ENCODE measurements at places on chromosomes 4 and X.

DNA sequence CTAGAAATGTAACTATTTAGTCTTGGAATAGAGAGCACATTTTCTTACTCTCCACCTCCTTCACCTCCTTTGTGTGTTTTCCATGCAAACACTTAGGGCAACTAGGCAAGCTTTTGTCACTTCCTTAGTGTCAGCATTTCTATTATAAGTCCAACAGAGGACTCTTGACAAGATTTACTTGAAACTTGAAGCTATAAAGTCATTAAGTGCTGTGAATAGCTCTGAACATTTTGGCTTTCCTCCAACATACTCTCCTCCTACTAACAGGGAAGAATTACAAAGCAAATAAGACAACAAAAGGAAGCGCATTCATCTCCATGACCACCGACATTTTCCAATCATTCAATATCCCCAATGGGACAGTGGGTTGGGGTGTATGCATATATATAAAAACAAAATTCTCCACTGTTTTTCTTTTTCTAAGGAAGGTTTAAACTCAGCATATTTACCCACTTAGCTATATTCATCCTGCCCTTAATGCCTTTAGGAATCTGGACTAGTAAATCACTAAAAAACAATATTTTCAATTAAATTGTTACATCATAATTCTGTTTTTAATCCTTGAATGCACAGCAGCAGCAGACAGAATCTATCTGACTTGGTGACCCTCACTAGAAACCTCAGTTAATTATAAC is 264.6 kb downstream of the SNCA start:
- no peak for DNase-seq

DNA sequence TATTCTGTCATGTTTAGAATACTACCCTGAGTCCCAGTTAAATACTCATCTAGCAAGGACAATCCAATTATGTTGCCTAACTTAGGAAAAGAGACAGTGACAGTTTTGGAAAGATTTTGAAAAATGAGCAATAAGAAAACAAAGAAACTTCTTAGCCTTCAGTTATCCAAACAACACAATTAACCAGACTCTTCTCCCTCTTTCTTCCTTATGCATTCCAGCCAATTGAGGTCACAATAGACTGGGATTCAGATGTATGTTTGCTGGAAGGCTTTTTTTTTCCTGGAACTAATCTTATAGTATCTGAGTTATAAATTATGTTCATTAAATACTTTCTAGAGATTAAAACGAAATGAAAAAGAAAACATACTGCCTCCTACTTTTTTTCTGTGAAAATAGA is 109.6 kb downstream of the GUCY2F start:
- DNase-seq: no peak

- DNase-seq: no peak
These were observed 59.9 kb downstream of the HHIP start for GRCh38 chr4:144705601-144706590.

GRCh38 chrX:79139446-79139845 is 5.0 kb upstream of the GPR174 start:
- no peak for DNase-seq

GRCh38 chrX:21770631-21771321 is 12.9 kb upstream of the SMPX start:
- DNase-seq: no peak

DNA sequence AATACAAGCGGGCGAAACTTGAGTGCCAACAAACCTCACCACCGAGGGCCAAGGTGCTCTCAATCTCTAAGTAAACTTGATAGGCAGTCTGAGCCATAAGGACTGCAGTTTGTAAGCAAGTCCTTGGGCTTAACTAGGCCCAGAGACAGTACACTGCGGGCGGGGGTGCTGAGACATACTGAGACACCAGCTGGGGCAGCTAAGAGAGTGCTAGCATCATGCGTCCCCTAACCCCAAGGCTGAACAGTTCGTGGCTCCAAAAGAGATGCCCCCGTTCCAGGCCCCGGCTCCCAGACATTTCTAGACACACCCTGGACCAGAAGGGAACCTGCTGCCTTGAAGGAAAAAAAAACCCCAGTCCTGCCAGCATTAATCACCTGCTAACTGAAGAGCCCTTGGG is 126.8 kb upstream of the PRDX4 start:
- no peak for DNase-seq

DNA sequence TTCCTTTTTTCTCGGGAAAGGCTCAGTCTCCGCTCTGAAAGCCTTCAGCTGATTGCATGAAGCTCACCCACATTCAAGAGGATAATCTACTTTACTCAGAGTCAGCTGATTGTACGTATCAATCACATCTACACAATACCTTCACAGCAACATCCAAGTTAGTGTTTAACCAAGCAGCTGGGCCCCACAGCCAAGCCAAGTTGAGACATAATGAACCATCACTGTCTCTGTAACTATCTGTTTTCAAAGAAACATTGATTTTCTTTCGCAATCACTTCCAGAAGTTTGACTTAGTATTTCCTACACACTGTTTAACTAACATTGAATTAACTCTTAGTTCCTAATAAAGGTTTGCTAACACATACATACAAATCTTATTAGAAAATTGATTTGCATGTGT is 40.3 kb downstream of the RWDD4 start:
- DNase-seq: no peak

GRCh38 chr4:170978990-170979389 is 834.2 kb upstream of the GALNTL6 start:
- DNase-seq: no peak

- no peak for DNase-seq
These were observed 6.5 kb downstream of the TRIM2 start for GRCh38 chr4:153210727-153211126.

DNA sequence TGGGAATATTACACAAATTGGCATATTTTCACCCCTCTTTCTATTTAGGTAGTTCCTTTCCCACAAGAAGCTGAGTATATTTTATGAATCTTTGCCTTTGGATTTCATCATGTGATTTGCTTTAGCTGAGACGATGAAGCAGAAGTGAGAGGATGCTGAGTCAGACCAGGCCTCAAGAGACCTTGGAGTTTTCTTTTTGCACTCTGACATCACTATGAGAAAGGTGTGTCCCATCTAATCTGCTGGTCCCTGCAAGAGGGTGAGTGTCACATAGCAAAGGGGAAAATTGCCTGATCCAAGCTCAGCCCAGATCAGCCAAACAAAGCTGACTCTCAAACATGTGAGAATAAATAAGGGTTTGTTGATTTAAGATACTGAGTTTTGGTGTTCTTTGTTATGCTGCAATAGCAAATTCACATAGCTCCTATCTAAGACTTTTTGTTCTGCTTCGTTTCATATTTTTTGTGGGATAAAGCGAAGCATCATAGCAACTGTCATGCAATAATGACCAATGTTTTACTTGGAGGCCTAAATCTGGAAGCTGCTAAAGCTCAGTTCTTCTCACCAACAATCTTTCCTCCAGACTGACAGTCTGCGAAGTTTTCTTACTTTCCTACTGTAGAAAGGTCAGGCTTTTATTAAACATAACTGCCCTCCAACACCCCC is 176.9 kb downstream of the PDHA2 start:
- DNase-seq: peak; percentile 0

GRCh38 chr4:169070895-169071218 is 60.8 kb upstream of the CBR4 start:
- DNase-seq: no peak

DNA sequence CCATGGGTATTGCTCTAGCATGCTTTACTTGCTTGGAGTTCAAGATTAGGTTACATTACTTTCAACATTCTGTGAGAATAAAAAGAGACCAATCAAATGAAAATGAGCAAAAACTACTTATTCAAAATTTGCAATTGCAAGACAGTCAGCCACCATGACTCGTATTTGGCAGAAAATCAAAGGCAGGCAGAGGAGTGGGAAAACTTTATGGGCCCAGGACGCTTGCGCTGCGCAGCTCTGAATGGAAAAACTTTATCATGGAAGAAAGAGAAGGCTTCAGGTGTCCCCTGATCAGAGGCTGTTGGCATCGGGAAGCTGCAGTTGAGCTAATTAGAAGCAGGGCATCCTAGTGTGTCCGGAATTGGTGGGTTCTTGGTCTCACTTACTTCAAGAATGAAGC is 250.6 kb downstream of the USP46 start:
- DNase-seq: no peak

DNA sequence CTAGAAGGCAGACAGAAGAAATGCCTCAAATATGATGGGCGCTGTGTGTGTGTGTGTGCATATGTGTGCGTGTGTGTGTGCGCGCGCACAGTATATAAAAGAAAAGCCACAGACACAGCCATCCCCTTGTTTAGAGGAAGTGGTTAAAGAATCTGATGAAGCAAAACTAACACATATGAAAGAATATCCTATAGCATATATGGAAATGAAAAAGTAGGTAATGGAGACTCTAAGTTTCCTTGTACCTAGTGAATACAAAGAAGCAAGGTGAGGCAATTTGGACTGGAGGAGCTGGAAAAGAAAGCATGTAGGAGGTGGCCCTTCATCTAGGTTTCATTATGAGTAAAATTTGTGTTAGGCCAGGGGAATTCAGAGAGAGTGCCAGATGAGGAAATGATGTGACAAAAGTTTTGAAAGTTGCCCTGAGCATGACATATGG is 58.6 kb upstream of the MCF2 start:
- DNase-seq: peak; percentile 35

DNA sequence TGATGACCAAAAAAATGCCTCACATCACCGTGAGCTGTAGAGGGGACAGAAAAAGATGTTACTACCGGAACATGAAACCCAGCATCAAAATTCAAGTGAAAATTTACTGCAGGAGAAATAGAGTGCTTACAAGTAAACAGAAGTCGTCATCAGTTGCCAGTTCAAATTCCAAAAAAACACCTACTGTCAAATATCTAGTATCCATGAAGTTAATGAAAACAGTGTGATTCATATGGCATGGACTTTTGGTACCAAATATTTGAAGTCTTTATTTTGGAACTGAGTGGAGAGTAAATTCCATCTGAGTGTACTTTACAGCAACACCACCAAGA is 388.9 kb upstream of the SPOCK3 start:
- no peak for DNase-seq

- DNase-seq: no peak
These were observed 38.9 kb downstream of the ATP8A1 start for GRCh38 chr4:42618023-42618422.

GRCh38 chr4:188214861-188215260 is 75.6 kb downstream of the TRIML1 start:
- DNase-seq: no peak

GRCh38 chr4:123415576-123415975 is 19.0 kb downstream of the SPRY1 start:
- DNase-seq: no peak

GRCh38 chr4:98232202-98232601 is 29.0 kb upstream of the RAP1GDS1 start:
- DNase-seq: peak; percentile 16

DNA sequence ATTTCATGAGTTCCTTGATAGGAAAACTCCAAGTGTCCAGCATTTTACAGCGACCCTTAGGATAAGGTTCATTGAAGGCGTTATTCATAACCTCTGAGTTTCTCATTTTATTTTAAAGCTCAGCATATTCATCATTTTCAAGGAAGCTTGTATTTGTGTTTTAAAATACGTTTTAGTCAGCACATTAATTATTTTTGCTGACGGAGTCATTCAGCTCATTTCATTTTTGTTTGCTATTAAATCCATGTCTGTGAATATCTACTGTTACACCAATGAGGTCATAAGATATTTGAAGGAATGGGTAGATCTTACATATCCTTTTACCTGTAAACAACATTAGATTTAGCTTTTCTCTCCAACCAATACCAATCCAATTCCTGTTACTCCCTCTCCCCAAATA is 1766.3 kb upstream of the PCDH10 start:
- DNase-seq: no peak

Measured in activated CD4-positive, alpha-beta T cell treated with anti-CD3 and anti-CD28 coated beads, Interleukin-10, Interleukin-2, amounts not matched to agents 100 ng/mL and 50 ng/mL, durations not matched to agents 16 hours and 8 hours (primary cell).